ENCODE measurements at places on chromosomes 1 and 21. TPM values are rescaled to one million over a fixed set of nuclear protein-coding genes. Genes with fewer than 3 reads are reported as not detected.

GRCh38 chr1:99123936-99124335, 119.3 kb upstream of the PLPPR5 start:
- DNase-seq = no peak

- DNase-seq = no peak
These were observed 53.5 kb upstream of the CD34 start for GRCh38 chr1:207964195-207964966.

GRCh38 chr1:14939527-14940284, 213.8 kb upstream of the TMEM51 start:
- DNase-seq = no peak

DNA sequence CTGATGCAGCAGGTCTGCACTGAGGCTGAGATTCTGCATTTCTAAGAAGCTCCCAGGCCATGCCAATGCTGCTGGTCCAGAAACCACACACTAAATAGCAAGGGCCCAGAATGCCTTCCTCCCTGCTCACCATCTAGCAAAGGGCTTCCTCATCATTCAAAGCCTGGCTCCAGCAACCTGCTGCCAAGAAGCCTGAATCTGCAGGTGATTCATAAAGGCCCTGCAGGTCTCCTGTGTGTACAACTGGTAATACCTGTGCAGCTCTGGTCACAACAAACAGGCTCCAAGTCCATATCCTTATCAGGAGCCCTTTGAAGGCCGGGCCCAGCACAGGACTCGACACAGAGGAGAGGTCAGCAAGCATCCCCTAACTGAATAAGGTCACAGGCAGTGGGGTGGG, 26.7 kb downstream of the GLIS1 start:
- DNase-seq = no peak

DNA sequence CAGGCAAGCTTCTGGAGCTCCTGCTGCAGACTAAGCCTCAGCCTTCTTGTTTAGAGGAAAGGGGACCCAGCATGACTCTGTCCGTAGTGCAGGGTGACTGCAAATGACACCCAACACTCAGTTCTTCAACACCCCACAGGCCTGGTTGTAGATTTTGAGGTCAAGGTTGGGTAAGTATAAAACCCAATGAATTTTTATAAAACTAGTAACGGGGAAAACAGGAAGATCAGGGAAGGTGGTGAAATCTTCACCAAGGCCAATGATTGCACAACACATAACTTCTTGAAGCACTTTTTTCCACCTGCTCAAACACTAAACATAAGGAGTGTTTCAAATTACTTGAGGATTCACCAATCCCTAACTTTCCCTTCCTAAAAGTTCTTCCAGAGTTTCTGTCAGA, 89.4 kb upstream of the JAK1 start:
- no peak for DNase-seq

ATP1A2 gene
- not detected for total RNA-seq

TRIM17 gene
- total RNA-seq = 2.0 TPM

All from natural killer cell treated with Interleukin-12 subunit alpha and Interleukin-12 subunit beta and Interleukin-15 and Interleukin-18, amount 100 ng/mL, for 72 hours (primary cell).